GM10248 (cell line): ENCODE measurements at places on chromosomes 2 and 18.

GRCh38 chr18:50199346-50199855 is 4.5 kb upstream of the MYO5B start:
- no peak for DNase-seq

GRCh38 chr2:31109633-31110192 is 28.5 kb downstream of the GALNT14 start:
- DNase-seq: no peak

- DNase-seq: no peak
Observed at GRCh38 chr2:233210843-233211547, 40.5 kb upstream of the ATG16L1 start.

- no peak for DNase-seq
Observed at GRCh38 chr2:222930862-222931261, 70.0 kb downstream of the ACSL3 start.

DNA sequence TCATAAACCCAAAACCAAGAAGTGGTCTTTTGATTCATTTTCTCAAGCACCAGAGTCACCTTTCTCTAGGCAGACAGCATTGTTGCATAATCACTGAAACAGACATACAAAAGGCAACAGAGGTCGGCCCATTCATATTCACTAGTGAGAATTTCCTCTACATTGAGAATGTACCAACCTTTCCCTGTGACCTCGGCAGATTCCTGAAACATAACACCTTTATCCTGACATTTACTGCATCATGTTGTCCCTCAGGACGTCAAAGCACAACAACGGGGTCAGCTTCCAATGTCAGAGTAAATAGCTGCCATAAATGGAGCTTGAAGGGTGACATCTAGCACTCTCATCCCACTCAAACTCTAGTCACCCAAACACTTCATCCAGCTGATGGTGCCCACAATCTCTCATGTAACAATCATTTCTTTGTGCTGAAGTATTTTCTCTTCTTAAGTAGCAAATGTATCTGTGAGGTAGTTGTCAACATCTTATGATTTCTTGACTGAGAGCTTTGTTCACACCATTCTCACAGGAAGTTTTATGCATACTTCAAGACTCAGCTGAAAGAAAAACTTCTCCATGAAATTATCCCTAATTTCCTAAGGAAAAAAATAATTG is 802.6 kb upstream of the CHAC2 start:
- no peak for DNase-seq

GRCh38 chr2:176104316-176105077 is 2.6 kb upstream of the HOXD11 start:
- no peak for DNase-seq

DNA sequence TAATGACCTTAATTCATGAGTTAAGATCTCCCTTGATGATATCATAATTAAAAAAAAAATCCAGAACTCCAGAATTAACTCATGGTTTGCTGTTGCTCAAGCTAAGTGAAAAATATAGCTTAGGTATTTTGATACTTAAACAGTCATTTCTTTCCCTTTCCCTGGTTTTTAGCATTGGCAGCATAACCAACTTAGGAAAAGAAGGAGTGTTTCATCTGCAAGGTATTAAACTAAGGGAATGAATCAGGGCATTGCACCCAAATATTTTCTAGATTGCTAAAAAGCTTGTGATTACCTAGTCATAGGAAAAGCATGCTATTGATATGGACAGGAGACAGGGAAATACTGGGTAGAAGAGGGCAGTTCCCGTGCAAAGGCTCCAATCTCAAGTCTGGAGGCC is 207.2 kb downstream of the LRP1B start:
- DNase-seq: no peak

- no peak for DNase-seq
Observed at GRCh38 chr2:242063850-242064249, 194.3 kb downstream of the RTP5 start.

DNA sequence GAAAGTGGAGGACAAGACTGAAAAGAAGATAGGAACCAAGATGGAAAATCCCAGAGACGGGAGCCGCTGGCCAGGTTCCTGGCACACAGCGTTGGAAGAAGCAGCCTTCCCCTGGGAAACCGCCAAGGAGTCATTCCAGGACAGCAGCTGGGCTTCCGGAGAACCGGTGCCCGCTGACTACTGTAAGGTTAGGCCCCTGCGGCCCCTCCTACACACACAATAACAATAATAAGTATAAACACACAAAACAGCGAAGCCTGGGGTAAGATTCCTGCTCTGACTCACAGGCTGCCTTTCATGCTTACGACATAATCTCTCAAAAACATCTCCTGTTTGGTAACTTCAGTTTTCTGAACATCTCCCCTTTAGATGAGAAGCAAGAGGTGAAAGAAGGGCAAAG is 28.1 kb upstream of the MYCN start:
- peak; percentile 2 for DNase-seq

DNA sequence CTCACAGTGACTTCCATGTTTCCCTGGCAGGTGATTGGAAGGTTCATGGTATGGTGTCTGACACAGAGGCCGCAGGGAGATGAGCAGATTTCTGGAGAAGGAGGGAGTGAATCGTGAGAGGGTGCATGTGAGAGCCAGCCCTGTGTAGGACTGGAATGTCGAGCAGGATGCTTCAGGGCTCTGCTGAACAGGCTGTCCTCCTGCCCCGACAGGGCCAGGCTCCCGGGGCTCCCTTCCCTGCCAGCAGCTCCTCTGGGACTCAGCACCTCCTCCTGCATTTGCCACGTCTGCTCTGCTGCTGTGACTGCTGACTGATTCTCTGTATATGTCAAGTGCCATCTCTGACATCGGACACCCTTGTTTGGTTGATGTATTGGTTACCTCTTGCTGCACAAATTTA is 38.5 kb upstream of the INHBB start:
- no peak for DNase-seq

GRCh38 chr2:214203214-214203613 is 207.6 kb upstream of the VWC2L start:
- DNase-seq: no peak

DNA sequence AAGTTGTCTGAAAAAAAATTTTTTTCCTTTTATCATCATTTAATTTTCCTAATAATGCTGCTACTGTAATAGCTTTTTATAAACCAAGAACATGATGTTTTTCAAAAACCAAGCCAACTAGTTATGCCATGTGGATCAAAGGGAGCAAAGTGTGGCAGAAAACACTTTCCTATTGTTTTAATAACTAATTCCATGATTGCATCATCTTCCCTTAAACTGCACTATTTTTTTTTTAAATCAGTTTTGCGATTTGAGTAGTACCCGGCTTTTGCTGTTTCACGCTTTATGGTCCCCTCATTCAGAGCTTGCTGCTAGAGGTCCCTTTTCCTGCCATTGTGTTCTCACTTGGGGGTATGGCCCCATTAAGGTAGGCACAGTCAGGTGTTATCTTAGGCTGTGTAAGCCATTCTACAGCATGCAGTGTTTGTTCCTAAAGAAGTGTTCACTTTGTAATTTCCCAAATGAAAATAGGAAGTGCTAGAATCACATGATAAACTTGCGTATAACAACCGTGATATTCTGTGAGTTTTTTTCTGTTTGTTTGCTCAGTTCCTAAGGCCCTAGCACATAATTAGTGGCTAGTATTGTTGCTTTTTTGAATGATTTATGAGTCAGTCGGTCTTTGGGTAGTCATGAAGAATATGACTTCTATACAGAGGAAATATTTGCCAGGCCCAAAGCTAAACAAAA is 225.8 kb downstream of the PTGR3 start:
- no peak for DNase-seq

GRCh38 chr18:42828881-42829280 is 286.6 kb downstream of the RIT2 start:
- no peak for DNase-seq

- no peak for DNase-seq
Observed at GRCh38 chr2:3456125-3456524, 63.2 kb downstream of the ADI1 start.

DNA sequence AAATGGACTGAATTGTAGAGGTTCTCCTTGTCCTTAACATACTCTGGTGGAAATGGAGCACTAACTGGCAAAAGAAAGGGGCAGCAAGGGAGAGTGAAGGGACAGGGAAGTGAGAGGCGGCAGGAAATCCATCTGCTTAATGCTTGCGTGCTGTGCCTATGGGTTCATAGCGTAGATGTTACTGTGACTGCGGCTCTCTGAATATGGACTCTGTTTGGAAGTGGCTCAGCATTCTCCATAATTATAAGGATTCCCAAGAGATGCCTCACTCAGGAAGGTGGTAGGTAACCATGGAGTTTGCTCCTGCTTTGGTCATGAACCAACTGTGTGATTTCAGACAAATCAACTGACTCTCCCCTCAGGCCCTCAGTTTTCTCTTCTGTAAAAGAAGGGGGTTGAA is 50.0 kb downstream of the MYO3B start:
- DNase-seq: no peak

DNA sequence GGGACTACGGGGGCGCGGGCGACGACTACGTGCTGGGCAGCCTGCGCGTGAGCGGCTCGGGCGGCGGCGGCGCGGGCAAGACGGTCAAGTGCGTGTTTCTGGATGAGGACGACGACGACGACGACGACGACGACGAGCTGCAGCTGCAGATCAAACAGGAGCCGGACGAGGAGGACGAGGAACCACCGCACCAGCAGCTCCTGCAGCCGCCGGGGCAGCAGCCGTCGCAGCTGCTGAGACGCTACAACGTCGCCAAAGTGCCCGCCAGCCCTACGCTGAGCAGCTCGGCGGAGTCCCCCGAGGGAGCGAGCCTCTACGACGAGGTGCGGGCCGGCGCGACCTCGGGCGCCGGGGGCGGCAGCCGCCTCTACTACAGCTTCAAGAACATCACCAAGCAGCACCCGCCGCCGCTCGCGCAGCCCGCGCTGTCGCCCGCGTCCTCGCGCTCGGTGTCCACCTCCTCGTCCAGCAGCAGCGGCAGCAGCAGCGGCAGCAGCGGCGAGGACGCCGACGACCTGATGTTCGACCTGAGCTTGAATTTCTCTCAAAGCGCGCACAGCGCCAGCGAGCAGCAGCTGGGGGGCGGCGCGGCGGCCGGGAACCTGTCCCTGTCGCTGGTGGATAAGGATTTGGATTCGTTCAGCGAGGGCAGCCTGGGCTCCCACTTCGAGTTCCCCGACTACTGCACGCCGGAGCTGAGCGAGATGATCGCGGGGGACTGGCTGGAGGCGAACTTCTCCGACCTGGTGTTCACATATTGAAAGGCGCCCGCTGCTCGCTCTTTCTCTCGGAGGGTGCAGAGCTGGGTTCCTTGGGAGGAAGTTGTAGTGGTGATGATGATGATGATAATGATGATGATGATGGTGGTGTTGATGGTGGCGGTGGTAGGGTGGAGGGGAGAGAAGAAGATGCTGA is 1.4 kb downstream of the SOX11 start:
- DNase-seq: no peak

GRCh38 chr2:46306988-46307655 is 9.9 kb downstream of the EPAS1 start:
- no peak for DNase-seq

- no peak for DNase-seq
Observed at GRCh38 chr2:129464036-129464435, 515.4 kb upstream of the RAB6C start.

- DNase-seq: no peak
Observed at GRCh38 chr2:148593421-148593820, 51.1 kb upstream of the EPC2 start.

DNA sequence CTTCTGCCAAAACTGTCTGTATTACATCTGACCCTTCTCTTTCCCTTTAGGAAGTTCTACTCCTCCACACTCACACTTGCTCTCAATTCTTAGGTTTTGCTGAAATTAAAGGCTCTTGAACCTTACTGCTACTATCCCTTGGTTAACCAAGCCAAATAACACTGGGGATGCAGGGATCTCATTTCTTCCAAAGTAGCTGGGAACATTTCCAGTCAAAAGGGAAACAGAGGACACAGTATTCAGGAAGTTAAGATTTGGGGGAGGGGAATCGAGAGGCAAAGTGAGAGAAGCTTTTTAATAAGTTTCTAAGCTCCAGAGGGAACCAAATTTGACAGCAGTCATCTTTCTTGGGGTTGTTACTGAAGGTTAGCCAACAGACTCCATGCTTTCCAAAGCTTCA is 6.2 kb downstream of the SEPTIN2 start:
- DNase-seq: no peak

GRCh38 chr2:225190987-225191386 is 148.7 kb upstream of the DOCK10 start:
- no peak for DNase-seq

- peak; percentile 58 for DNase-seq
Observed at GRCh38 chr18:57004366-57005121, 142.3 kb upstream of the BOD1L2 start.

DNA sequence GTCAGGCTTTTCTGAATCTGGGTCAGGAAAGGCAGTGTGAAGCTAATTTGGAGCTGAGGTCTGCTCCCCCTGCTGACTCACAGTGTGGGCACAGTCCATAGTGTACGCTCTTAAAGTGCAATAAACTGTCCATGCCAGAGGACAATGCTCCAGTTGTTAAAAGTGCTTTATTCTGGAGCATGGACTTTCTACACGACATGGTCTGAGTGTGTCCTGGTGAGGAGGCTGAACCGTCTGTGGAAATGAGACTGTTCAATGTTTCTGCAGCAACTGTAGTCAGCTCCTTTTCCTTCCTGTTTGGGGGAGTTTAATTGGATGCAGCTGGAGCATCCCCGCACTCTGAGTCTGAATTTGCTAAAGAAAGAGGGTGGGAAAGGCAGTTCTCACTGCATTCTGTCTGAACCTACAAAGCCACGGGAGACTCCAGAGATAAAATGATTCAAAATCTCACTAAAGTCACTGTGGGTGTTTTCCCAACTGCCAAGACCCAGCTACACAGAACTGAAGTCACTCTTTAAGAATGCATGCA is 110.2 kb upstream of the TRIB2 start:
- DNase-seq: no peak

DNA sequence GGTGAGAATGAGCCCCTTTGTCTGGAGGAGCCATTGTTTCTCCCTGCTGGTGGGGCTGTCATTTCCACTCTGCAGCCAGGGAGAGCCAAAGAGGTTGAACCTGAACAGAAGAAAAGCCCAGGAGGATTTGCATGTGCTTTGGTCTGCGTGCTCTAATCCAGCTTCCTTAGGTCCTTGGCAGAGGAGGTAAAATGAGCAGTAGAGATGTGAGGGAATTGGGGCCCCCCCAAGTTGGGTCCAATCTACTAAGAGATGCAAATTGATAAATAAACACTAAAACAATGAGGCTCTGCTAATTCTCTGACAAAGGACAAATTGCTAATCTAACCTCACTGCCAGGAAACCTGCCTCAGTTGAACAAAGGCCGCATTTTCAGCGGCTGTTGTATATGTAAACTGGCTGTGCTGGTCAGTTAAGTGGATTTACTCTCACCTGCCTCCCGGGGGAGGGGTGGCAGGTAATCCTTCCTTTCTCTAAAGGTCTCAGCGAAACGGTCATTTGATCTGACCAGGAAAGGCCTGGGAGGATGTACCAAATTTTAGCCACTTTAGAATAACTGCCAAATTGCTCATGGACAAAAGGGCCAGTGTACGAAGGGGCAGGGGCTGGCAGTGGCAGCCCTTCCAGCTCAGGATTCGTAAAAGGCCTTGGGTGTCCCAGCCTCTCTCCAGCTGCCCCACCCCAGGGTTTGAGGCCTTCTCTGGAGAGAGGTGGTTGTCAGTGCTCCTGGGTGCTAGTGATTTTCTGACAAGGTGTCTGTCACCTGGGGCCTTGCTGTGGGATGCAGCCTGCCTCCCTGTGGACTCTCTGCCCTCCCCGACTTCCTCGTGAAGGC is 193.6 kb downstream of the MIB1 start:
- no peak for DNase-seq
